CD4-positive, CD25-positive, alpha-beta regulatory T cell (primary cell): ENCODE measurements at places on chromosomes 7 and 10. TPM values are rescaled to one million over a fixed set of nuclear protein-coding genes. Genes with fewer than 3 reads are reported as not detected.

Gene SMO
- 0.12 TPM for total RNA-seq

GRCh38 chr10:86349474-86349873 lies 17.1 kb downstream of the GRID1 start:
- no peak for DNase-seq
- H3K4me3 ChIP-seq = no peak overlapping the region
- H3K4me1 ChIP-seq = no peaks in the 10 kb centered on the region
- no peaks in the 10 kb centered on the region for H3K27me3 ChIP-seq
- no peaks in the 10 kb centered on the region for H3K36me3 ChIP-seq
- no peak overlapping the region for H3K27ac ChIP-seq

DNA sequence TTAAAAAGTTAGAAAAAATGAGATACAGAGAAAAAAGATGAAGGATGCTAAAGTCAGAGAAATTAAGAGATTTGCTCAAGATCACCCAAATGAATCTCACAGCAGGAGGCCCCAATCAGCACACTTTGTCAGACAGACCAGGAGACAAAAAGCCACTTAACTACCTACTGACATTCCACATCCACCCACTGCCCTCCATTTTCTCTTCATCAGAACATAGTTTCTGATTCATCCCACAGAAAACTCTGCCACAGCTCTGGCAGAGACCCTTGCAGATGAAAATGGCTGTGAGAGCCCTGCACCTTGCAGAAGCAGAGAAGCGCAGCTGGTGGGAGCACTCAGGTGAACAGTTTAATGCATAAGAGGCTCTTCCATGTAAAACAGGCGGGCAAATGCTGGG lies 26.6 kb downstream of the DGKI start:
- H3K4me3 ChIP-seq = no peak overlapping the region
- DNase-seq = no peak
- H3K36me3 ChIP-seq = no peaks in the 10 kb centered on the region
- H3K27ac ChIP-seq = no peak overlapping the region
- no peaks in the 10 kb centered on the region for H3K4me1 ChIP-seq

- H3K27ac ChIP-seq = no peak overlapping the region
- no peak overlapping the region for H3K4me3 ChIP-seq
- H3K4me1 ChIP-seq = no peaks in the 10 kb centered on the region
- DNase-seq = no peak
- no peaks in the 10 kb centered on the region for H3K36me3 ChIP-seq
These were observed 27.3 kb upstream of the ADGRA1 start for GRCh38 chr10:133060466-133060865.

Gene GIMAP2
- 95.1 TPM for total RNA-seq

- H3K36me3 ChIP-seq = no peaks in the 10 kb centered on the region
- H3K4me1 ChIP-seq = no peaks in the 10 kb centered on the region
- DNase-seq = no peak
- peaks cover 8% of the 10 kb centered on the region for H3K27me3 ChIP-seq
These were observed 46.9 kb downstream of the TMEM26 start for GRCh38 chr10:61406242-61406641.
